NT2/D1 (cell line): ENCODE measurements at places on chromosomes 2 and 18.

DNA sequence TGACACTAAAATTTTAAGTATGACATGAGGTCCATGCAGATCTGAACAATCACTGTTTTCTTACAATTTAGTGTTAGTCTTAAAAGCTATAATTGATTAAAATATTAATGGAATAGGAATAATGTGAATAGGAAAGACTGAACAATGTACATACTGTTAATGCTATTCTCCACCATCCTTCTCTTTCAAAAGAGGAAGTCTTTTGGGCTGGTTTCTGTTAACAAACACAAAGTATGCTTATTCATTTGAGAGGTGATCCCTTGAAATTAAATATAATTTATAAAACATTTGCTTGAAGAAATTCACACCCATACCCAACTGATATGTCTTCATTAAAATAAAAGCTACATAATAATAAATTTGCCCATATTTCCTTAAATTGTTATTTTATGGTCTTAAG, 2.3 kb downstream of the STPG4 start:
- DNase-seq: no peak

GRCh38 chr2:211737282-211737681, 801.3 kb downstream of the ERBB4 start:
- DNase-seq: no peak

- no peak for DNase-seq
Observed at GRCh38 chr2:160039166-160039903, 23.1 kb downstream of the PLA2R1 start.

DNA sequence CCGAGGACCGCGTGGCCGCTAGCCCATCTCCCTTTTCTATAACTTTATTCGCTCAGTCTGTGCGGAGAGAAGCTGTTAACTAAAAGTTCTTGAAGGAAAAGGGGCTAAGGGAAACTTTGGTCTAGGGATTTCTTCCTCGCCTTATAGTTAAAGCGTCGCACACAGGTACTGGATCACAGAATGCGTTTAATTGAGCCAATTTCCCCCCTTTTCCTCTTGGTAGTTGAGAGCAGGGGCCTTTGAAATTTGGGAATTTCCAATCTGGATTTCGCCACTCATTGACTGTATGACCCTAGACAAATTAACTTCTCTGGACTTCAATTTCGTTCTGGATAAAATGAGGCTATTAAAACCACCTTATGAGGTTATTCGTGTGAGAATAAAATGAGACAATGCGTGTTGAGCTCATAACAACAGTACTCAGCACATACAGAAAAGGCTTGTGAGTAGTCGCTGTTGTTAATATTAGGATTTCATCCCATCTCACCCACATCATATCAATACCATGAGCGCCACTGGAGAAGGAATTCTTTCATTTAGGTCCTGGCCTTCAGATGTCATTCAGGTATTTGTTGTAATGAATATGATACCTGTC, 763 bp upstream of the OLA1 start:
- DNase-seq: no peak

DNA sequence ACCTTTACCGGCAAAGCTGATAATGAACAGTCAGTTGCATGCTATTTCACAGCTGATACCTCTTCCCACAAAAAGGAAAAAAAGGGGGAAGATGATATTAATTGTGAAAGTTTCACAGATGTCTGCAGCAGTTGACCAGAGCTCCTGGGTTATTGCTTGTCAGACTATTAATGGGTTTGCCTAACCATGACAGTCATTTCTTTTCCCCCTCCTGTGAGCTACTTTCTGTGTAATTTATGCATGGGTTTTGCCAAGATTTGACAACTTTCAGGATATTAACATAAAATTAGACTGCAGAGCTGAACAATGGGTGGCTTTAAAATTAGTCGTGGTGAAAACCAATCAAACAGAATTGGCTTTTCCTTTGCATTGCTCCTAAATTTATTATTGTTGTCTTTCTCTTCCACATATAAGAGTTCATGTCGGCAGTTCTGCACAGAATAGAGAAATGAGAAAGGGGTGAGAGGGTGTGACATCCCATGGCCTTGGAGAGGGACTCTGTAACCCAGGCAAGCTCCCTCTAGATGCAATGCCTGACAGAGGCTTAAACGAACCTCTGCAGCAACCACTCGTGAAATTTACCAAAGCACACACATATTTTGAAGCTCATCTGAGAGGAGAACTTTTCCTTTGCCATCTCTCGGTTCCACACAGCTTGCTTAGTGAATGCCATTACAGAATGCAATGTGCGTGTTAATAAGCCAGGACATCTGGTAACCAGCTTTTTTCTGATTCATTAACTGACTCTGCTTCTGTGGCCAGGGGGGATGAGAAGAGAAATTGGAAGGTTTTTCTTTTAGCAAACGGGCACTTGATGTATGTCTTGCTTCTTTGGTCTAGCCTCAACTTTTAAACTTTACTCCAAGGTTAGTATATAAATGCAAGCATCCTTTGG, 82.2 kb upstream of the ITGA4 start:
- DNase-seq: no peak

- DNase-seq: peak; percentile 84
Observed at GRCh38 chr18:51017140-51017879, 12.7 kb upstream of the SMAD4 start.

GRCh38 chr2:224596289-224596688, 11.1 kb upstream of the CUL3 start:
- DNase-seq: no peak

GRCh38 chr2:118689456-118689855, 158.0 kb downstream of the EN1 start:
- DNase-seq: no peak
